Occipital lobe (tissue), 3 donors: ENCODE measurements at places on chromosomes 11 and 22. TPM values are rescaled to one million over a fixed set of nuclear protein-coding genes. Genes with fewer than 3 reads are reported as not detected.

DNA sequence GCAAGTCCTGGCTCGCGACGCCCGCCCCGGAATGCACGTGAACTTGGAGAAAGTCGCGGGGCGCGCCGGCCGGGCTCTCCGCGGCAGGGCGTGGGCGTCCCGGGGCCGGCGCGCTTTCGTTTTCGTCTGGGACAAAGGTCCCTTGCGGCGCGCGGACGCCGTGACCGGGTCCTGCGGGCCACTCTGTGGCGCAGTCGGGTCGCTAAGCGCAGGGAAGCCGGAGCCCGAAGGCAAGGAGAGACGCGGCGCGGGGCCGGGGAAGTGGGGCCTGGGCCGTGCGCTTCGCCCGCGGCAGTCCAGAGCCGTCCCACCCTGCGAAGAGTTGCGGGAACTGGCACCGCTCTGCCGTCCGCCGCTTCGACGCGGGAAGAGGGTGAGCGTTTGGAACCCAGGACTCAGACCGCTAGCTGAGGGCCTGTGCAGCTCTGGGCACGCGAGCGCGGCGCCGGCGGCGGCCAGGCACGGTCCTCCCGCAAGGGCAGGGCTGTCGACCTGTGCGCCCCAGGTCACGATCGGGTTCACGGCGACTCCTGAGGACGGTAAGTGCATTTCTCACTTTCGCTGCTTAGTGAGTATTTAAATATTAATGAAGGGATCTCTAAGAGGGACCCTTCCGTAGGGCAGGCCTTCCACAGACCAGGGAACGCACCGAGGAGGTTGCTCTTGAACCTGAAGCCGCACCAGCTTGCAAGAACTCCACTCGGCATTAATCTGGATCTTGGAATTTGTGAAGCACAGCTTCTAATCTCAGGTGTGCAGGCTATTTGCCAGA, 78.0 kb upstream of the PPARA start:
- no peak for DNase-seq

DNA sequence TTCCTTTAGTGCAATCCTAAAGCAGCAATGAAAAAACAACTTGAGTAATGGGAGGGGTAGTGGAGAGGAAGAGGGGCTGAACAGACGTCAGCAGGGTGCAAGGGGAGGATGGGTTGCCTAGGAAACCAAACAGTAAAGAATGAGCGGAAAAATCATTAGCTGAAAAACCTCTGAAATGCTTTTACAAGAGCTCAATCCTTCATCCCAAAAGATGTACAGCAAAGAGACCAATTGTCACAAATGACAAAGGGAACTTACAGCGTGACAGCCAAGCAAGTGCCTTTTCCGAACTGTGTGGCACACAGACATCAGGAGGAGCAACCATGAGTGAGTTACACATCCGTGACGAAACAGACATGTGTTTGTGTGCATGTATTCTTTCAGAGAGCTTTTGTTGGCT, 104.6 kb downstream of the SIK3 start:
- DNase-seq: no peak

GRCh38 chr11:32893343-32894148, 935 bp downstream of the QSER1 start:
- DNase-seq: no peak

DNA sequence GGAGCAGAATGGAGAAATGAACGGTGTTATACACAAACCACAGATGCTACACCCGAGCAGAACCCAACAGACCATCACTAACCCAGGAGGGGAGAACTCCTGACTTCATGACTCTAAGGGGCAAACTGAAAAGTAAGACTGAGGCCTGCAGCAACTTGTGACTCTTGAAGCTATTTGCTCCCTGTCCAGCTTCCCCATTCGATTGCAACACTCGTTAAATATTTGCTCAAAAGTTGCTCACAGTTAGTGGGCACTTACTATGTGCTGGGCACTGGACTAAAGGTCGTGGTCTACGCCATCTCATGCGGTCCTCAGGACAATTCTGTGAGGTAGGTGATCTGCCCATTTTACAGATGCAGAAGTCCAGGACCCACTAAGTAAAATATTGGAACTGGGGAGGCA, 9.5 kb upstream of the ADA2 start:
- DNase-seq: no peak

DNA sequence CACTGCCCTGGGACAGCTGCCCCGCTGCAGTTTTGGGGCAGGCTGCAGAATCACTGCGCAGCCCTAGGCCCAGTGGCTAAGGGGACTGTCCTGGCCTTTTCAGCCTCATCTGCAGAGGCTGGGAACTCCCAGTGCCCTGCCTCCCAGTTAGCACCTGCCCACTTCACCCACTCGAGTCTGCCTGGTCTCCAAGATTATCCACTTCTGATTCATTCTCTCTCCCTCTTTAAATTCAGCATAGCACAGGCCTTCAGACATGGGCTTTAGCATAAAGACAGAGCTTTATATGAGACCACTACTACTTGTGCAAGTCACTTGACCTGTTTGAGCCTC, 8.9 kb downstream of the DAGLA start:
- DNase-seq: no peak

GRCh38 chr22:31332010-31332409, 14.1 kb downstream of the PATZ1 start:
- peak; percentile 41 for DNase-seq

DNA sequence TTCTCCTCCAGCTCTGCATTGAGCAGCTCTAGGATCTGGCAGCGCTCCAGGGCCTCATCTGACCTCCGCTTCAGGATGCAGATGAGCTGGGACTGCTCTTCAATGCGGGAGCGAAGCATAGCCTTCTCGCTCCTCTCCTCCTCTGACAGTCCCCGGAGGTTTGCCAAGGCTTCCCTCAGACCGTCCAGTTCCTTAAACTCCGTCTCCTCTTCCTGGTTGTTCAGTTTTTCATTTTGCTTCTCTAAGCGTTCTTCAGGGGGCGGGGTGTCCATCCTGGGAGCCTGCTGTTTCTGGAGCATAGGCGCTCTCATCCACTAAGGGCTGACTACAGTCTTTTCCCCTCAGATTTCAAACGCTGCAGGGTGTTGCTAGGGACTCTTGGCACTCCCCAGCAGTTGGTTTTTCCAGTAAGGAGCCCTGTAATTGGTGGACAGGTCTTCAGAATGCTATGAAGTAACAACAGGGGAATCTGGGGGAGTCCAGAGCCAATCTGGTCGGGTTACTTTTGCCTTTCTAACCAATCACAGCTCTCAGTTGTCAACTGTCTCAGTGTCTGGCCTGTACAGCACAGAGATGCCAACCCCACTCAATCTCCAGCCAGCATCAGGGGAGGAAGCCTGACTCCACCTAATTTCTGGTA, at the start of gene CCDC89:
CCDC89 (minus strand) TSS at position 376 of the 640 bp plus-strand sequence; CDS start at position 311, 65 bp downstream.
- peak; percentile 71 for DNase-seq

Gene PLA2G3
- not detected for total RNA-seq

DNA sequence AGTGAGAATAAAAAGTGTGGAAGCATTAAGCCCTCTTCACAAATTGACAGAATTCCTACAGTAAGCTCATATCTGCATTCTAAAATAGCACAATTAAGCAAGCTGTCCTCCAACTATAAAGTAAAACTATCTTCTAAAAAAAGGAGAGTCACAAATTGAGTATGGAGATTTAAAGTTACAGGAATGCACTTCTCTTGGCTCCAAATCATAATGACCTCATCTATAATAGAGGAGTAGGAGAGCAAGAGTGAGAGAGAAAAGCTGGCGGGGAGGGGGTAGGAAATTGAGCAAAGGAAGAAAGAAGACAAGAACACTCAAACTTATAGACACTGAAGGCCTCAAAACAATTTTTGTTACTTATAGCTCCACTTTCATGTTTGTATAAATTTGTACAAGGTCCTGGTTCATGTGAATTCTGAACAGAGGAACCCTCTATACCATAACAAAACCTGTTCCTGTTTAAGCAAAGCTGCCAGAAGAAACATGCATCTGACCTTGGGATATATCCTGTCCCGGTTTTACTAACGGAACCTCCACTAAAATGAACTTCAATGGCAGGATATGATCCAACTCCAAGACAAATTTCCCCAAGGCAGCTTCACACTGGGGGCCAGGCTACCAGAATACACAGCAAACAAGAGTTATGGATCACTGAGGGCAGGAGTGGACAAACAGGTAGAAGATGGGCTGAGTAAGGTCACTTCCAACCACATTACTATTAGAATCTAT, 37.2 kb downstream of the SLC35F2 start:
- DNase-seq: no peak

- no peak for DNase-seq
Observed at GRCh38 chr22:25331050-25331449, 111.6 kb downstream of the CRYBB2 start.

Gene MB
- total RNA-seq: not detected

Gene OR5A1
- not detected for total RNA-seq

Gene LARGE1
- total RNA-seq: 37.3 TPM

DNA sequence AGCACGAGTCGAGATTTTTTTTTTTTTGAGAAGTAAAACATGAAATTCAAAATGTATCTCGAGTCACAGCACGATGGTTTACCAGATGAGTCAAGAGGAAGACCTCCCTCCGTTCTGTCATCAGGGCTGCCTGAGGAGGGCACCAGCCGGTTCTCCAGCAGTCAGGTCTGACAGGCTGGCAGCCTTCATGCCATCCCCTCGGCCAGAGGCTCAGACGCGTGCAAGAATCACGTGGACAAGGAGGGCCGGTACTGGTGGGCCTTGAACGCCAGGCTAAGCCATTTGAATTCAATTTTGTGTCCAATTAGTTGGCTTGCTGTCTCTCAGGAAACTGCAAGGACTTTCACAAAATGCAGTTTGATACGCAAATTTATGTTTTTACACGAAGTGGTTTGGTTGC, 1412.2 kb downstream of the BRD1 start:
- no peak for DNase-seq

GRCh38 chr22:47965896-47966295, 1203.4 kb downstream of the TBC1D22A start:
- no peak for DNase-seq

DNA sequence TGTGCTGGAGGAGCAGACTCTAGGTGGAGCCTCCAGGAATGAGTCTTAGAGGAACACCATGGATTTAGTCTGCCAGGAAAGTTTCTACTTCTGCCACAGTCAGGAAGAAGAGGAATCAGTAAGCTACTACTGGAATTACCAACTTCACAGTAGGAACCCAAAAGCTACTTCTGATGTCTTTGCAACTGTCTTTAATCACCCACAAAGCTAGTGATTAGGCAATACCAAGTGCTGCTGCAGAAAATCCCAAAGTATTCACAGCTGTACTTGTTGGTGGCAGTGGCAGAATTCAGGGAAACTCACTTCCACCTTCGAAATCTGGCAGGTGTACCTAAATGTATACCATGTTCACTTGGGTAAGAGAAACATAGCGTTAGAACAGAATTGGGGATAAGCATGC, 264.5 kb upstream of the SORL1-AS1 start:
- DNase-seq: no peak

DNA sequence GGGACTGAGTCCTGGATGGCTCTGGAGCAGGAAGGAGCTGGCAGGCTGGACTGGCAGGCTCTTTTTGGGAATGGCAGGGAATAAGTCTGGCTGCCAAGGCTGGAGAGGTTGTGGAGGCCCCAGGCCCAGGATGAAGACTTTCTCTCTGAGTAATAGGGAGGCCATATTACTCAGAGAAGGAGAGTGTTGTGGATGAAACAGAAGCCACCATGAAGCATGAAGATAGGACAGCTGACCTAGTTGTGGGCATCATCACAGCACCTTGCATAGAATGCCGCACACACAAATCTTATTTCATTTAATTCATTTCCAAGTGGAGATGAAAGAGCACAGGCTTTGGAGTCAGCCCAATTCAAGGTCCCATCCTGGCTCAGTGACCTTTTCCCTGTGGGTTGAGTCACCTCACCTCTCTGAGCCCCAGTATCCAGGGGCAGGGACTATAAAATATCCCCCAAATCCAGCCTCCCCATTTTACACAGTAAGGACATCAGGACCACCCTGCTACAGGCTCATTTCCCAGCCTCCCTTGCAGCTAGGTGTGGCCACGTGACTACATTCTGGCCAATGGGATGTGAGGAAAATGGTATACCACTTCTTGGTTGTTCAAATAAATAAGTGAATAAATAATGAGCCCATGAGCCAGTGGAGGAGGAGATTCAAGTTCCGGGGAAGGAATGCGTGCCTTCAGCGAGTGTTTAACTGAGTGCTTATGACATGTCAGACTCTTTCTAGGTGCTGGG, 9.4 kb downstream of the CYTH4 start:
- no peak for DNase-seq
